ENCODE measurements at places on chromosomes 1 and 21. TPM values are rescaled to one million over a fixed set of nuclear protein-coding genes. Genes with fewer than 3 reads are reported as not detected.

The TSACC gene
- total RNA-seq, result not detected

The FALEC gene
- 2.6 TPM for total RNA-seq

The KLHDC7A gene
- total RNA-seq, result not detected

The NCAM2 gene
- not detected for total RNA-seq

The PWP2 gene
- 13.5 TPM for total RNA-seq

The VASH2 gene
- total RNA-seq, result not detected

The CACNA1S gene
- not detected for total RNA-seq

The CFAP57 gene
- 0.15 TPM for total RNA-seq

The SLAMF8 gene
- 0.54 TPM for total RNA-seq

The AKR7A2 gene
- total RNA-seq, result 36.9 TPM

Measured in B cell (primary cell).